ENCODE measurements at places on chromosomes 5 and 9.

DNA sequence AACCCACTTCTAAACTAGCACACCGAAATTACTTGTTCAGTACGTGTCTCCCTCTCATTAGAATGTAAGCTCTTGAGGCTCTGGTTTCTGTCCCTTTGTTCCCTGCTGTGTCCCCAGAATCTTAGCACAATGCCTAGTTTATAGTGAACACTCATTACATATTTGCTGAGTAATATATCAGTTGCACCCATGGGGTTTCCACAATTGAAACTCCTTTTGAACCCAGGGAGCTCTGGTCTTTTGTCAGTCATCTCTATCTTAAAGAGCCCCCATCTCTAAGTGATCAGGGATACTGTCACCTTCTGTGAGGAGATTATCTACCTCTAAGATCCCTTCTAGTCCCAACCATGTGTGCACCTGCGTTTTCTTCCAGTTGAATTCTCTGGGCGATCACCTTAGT, 12.8 kb downstream of the CAMK4 start:
- DNase-seq, result no peak

DNA sequence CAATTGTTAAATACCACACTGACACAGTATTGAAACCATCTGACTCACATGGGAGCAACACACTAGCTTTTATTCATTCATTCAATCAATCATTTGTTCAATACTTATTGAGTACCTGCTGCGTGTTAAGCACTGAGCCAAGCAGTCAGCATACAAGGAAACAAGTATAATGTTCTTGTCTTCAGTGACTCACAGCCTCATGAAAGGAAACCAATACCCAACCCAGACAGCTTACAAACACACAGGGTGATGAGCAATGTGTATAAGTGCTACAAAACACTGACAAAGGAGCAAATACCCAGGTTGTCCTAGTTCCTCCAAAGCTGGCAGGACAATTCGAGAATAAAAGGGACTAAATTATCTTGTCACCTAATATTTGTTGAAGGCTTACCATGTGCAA, 67.6 kb upstream of the RASEF start:
- no peak for DNase-seq

DNA sequence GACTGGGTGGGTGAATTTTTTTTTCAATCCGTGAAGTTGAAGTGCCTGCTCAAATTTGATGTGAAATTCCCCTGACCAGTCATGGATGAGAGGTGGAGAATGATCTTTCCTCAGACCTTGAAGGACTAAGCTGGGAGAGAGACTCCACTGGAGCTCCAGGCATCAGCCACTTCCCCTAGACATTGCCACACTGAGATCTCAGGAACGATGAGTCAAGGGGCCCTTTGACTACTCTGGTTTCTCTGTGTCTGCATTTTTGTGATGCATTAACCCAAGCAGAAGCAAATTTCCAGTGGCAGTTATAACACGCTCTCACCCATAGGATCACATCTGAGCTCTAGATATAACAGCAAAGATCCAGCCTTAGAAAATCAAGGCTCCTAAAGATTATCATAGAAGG, 171.2 kb upstream of the KIF2A start:
- no peak for DNase-seq

DNA sequence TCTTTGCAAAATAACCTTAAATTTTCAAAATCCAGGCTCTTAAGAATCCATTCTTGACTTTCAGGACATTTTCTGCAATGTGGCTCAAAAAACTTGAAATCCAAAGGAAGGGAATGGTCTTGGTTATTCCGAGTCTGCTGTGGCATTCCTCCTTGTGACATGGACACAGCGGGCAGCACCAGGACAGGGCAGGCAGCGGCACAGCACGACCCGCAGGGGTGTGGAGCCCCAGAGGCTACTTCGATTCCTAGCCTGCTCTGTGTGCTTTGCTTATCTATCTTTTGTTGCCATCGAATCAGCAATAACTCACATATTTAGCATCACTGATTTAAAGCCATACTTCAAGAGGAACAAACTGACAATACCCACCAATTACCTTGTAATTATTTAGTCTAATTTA, 420.2 kb upstream of the IRX1 start:
- no peak for DNase-seq

GRCh38 chr5:14405267-14405666, 176.3 kb upstream of the OTULINL start:
- DNase-seq, result no peak

DNA sequence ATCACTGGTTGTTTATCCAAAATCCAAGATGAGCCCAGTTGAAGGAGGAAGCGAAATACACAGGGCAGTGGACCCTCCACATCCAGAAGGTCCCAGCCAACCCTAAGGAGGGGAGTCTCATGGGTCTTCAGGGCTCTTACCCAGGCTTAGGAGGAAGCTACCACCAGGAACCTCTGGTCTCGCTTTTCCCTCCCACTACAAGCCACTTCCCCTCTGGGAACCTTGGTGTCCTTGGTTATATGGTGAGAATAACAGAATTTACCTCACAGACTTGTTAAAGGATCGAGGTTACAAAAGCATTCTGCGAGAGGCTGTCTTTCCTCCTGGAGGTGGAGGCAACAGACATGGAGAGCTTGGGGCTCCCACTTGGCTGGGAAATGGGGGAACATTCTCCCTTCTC, 3.4 kb downstream of the HIGD2A start:
- no peak for DNase-seq

- no peak for DNase-seq
Observed at GRCh38 chr5:25963251-25964008, 1075.0 kb downstream of the CDH9 start.

DNA sequence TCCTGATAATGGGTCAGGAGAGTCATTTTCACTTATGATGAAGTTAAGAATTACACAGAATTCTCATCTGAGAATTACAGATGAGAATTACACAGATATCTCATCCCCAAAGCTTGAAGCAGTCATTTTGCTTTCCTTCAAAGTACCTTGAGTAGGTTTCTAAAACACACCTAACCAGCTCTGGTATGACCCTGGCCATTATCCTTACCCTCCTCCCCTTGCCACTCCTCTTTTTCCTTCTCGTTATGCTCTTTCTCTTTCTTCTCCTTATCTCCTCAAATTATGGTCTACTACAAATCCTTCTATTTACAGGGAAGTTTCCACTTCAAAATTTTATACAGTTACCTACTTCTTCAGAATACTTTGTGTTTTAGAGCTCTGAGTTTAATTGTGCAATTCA, 44.5 kb downstream of the MEF2C start:
- no peak for DNase-seq

GRCh38 chr5:107043665-107044064, 627.1 kb downstream of the EFNA5 start:
- no peak for DNase-seq

All from omental fat pad (tissue), 4 donors.